ENCODE measurements at places on chromosomes 7 and 10.

DNA sequence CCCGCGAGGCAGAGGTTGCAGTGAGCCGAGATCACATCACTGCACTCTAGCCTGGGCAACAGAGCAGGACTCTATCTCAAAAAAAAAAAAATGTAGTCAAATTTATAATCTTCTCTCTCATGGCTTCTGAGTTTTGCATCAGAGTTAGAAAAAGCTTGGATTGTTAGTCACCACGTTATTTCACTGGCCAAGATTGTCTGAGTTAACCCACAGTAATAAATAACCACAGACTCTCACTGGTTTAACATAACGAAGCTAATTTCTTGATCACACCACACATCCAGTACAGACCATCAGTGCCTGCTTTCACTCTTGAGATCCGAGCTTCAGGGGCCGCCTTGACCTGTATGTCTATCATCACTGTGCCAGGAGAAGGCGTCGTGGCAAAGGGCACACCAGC lies 116.8 kb upstream of the JCAD start:
- no peak for DNase-seq

GRCh38 chr7:1150400-1151002 lies 9.5 kb downstream of the ZFAND2A start:
- no peak for DNase-seq

- no peak for DNase-seq
Measured at GRCh38 chr7:63008366-63008765, 990.3 kb upstream of the ZNF722 start.

DNA sequence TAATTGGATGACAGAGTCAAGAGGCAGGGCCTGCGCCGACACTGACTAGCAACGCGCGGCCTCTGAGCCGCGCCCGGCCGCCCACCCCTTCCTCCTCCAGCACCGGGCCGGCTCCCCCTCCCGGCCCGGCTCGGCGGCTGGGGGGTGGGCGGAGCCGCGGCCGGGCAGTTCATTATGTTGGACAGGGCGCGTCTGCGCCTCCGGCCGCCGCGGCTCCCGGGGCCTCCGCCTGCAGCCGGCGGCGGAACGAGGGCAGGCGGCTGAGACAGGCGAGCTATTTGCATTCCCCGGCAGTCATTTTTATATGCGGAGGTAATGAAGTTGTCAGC lies 106.7 kb downstream of the SNX10 start:
- peak; percentile 38 for DNase-seq

- no peak for DNase-seq
Measured at GRCh38 chr10:123934846-123935245, 43.2 kb upstream of the CPXM2 start.

DNA sequence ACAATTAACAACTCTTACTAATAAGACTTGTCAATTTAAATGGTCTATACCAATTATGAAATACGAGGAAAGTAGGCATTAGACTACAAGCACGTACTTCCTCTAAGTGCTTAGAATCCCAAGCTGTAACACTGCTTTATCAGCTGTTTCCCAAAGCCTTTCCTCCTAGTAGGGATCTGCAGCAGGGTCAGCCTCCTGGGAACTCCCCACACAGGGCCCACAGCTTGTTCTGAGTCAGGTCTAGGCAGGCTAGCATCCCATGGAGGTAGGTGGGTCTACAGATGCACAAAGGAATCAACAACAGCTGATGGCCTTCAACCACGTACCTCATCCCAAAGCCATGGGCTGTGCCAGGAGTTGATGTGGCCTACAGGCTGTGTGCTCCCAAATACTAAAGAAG lies 14.7 kb downstream of the MMS19 start:
- no peak for DNase-seq
